Endothelial cell of umbilical vein (primary cell): ENCODE measurements at places on chromosomes 1 and 21. TPM values are rescaled to one million over a fixed set of nuclear protein-coding genes. Genes with fewer than 3 reads are reported as not detected.

Gene EDN2
- total RNA-seq = not detected in 2 replicates

Gene LCE3E
- not detected in 2 replicates for total RNA-seq

Gene CHI3L1
- total RNA-seq = not detected in 2 replicates

Gene DCST1
- not detected in 2 replicates for total RNA-seq

Gene MAP3K21
- 0.74 and 0.95 TPM in 2 replicates for total RNA-seq

Gene SYT14
- 0.18 and 0.30 TPM in 2 replicates for total RNA-seq

Gene SPRR1B
- not detected in 2 replicates for total RNA-seq

- no peaks in the 10 kb centered on the region for H3K36me3 ChIP-seq
- no peak overlapping the region for H3K27ac ChIP-seq
- H3K4me1 ChIP-seq = no peaks in the 10 kb centered on the region
Observed at GRCh38 chr1:225319871-225320270, 108.0 kb downstream of the LBR start.

DNA sequence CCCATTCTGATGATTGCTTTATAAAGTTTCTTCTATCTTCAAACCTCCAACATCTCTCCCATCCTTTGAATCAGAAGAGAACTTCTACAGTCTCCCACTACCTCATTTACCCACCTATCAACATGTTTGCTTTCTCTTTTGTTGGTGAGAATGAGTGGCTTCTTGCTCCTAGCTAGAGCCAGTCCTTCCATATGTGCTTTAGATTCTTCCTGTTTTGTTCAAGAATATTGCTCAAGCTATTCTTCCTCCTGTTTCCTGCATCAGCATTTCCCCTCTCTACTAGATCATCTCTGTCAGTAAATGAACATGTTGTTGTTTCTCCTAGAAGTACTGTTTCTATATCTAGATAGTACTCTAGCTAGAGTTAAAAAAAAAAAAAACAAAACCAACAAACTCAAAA, 6.3 kb downstream of the ATF6 start:
- DNase-seq = peak; percentile 73
- no peaks in the 10 kb centered on the region for H3K36me3 ChIP-seq
- H3K4me1 ChIP-seq = peaks cover 43% of the 10 kb centered on the region
- no peak overlapping the region for H3K27ac ChIP-seq

- no peaks in the 10 kb centered on the region for H3K27me3 ChIP-seq
- H3K27ac ChIP-seq = peak overlapping the region; percentile 81
- H3K4me3 ChIP-seq = no peak overlapping the region
- peaks cover 12% of the 10 kb centered on the region for H3K36me3 ChIP-seq
Observed at GRCh38 chr1:151311589-151312331, 15.5 kb downstream of the PI4KB start.

GRCh38 chr1:50060279-50060678, 36.5 kb upstream of the AGBL4 start:
- H3K4me1 ChIP-seq = no peaks in the 10 kb centered on the region
- no peaks in the 10 kb centered on the region for H3K27me3 ChIP-seq
- no peak overlapping the region for H3K4me3 ChIP-seq
- no peak for DNase-seq

DNA sequence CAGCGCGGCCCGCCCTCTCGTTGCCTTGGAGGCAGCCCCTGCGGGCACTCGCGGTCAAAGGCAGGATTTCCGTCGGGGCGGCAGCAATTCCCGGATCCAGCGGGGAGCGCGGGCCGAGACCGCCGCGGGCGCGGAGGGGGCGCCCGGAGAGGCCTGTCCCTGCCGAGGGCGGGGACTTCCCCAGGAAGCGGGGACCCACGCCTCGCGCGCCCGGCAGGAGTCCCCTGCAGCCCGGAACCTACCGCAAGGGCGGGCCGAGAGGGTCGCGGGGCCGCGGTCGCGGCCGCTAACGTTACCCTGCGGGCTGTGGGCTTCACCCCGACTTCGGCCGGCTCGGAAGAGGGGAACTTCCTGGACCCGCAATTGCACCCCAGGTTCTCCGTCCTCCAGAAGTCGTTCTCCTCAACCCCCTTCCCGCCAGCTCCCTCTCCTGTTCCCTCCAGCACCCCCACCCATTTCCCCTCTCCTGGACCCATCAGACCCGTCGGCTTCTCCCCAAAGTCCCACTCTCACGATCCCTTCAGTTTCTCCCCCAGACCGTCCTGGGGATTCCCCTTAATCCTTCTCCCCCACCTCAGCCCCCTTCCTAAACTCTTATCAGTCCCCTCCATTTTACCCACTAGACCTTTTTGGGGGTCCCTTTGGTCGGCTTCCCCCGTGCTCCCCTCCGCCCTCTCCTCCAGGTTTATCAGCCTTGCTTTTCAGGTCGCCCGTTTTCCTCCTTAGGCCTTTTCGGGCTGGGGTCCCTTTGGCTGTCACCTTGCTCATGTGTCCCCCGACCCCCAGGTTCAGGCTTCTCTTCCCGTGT, 604 bp downstream of the FGR start:
- H3K36me3 ChIP-seq = no peaks in the 10 kb centered on the region
- no peak overlapping the region for H3K27ac ChIP-seq
- peak; percentile 33 for DNase-seq
- H3K4me3 ChIP-seq = peak overlapping the region; percentile 37

DNA sequence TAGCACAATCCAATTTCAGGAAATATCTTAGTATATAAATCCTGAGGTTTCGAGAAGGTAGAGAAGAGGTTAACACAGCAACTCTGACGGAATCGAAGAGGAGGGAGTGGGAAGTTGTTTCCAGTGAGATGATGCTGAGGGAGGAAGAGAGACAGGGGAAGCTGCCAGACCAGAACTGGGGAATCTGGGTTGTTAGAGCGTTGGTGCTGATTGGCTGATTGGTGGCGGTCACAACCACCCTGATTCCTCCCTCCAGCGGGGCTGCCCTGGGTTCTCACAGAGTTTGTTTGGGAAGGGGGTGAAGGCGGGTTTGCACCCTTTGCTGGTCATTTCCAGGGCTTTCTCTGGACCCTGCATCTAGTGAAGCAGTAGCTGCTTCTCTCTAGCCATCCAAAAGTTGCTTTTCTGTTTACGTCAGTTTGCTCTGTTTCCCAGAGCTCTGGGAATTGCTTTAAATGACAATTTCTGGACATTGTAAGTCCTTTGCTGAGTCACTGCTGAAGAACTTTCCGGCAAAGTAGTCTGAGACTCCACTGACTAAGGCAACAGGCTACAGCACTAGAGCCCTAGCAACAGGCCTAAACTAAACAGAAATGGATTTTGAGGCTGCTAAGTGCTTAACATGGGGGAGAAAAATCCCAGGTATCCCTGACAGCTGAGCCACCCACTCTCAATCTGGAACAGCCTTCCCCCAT, 90.1 kb downstream of the TENT5C start:
- no peaks in the 10 kb centered on the region for H3K4me1 ChIP-seq
- no peak overlapping the region for H3K4me3 ChIP-seq
- DNase-seq = peak; percentile 42
- H3K27me3 ChIP-seq = peaks cover 6% of the 10 kb centered on the region
- H3K27ac ChIP-seq = peak overlapping the region; percentile 2

- no peaks in the 10 kb centered on the region for H3K36me3 ChIP-seq
- no peak for DNase-seq
- no peaks in the 10 kb centered on the region for H3K27me3 ChIP-seq
- H3K4me1 ChIP-seq = peaks cover 6% of the 10 kb centered on the region
Observed at GRCh38 chr1:89959719-89960118, 35.2 kb upstream of the ZNF326 start.

DNA sequence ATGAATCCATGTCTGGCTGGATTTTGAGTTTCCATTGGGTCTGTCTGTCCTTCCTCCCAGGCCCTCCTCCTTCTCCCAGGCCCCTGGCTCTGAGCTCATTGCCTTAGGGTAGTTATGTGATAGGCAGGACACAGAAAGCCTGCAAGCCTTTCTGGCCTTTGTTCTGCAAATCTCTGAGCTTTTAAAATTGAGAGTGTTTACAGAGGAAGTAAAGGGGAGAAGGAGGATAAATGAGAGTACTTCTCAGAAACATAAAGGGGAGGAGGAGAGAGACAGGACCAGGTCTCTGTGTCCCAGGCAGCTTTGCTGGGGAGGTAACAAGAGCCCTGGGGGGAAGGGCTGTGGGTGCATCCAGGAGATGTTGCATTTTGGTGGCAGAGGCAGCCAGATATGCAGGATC, 126.7 kb downstream of the FOXD2 start:
- peaks cover 2% of the 10 kb centered on the region for H3K27me3 ChIP-seq
- no peak overlapping the region for H3K27ac ChIP-seq
- no peaks in the 10 kb centered on the region for H3K36me3 ChIP-seq
- DNase-seq = no peak
- no peak overlapping the region for H3K4me3 ChIP-seq
- peaks cover 12% of the 10 kb centered on the region for H3K4me1 ChIP-seq

DNA sequence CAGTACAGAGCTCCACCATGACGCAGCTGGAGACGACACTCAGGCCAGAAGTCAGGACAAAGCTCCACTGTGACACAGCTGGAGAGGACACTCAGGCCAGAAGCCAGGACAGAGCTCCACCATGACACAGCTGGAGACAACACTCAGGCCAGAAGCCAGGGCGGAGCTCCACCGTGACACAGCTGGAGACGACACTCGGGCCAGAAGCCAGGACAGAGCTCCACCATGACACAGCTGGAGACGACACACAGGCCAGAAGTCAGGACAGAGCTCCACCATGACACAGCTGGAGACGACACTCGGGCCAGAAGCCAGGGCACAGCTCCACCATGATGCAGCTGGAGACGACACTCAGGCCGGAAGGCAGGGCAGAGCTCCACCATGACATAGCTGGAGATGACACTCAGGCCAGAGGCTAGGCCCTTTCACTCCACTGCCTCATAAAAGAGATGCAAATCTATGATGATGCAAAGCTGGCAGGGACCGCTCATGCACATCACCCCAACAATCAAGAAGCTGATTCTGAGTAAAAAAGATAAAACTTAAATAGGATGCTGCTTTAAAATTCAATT, 13.6 kb upstream of the OR2B11 start:
- H3K27ac ChIP-seq = no peak overlapping the region
- no peak for DNase-seq
- no peak overlapping the region for H3K4me3 ChIP-seq
- no peaks in the 10 kb centered on the region for H3K27me3 ChIP-seq

- no peak overlapping the region for H3K4me3 ChIP-seq
- no peak overlapping the region for H3K27ac ChIP-seq
- H3K27me3 ChIP-seq = no peaks in the 10 kb centered on the region
- no peaks in the 10 kb centered on the region for H3K4me1 ChIP-seq
- no peaks in the 10 kb centered on the region for H3K36me3 ChIP-seq
Observed at GRCh38 chr1:30418061-30418938, 305.1 kb downstream of the MATN1 start.

- H3K27me3 ChIP-seq = peaks cover 27% of the 10 kb centered on the region
- no peaks in the 10 kb centered on the region for H3K36me3 ChIP-seq
- no peak overlapping the region for H3K4me3 ChIP-seq
- DNase-seq = no peak
Observed at GRCh38 chr1:6180707-6181311, 688 bp upstream of the CHD5 start.

GRCh38 chr1:67710417-67710816, 25.4 kb downstream of the GADD45A start:
- H3K27ac ChIP-seq = peak overlapping the region; percentile 74
- no peaks in the 10 kb centered on the region for H3K27me3 ChIP-seq

- H3K4me3 ChIP-seq = no peak overlapping the region
- no peaks in the 10 kb centered on the region for H3K4me1 ChIP-seq
- peaks cover 2% of the 10 kb centered on the region for H3K27me3 ChIP-seq
Observed at GRCh38 chr1:205382561-205382960, 25.8 kb upstream of the KLHDC8A start.

- H3K36me3 ChIP-seq = no peaks in the 10 kb centered on the region
- H3K27ac ChIP-seq = no peak overlapping the region
- H3K27me3 ChIP-seq = no peaks in the 10 kb centered on the region
- no peaks in the 10 kb centered on the region for H3K4me1 ChIP-seq
- no peak overlapping the region for H3K4me3 ChIP-seq
Observed at GRCh38 chr1:182331387-182331786, 60.2 kb downstream of the GLUL start.

GRCh38 chr1:209072481-209072880, 511.0 kb upstream of the CAMK1G start:
- no peak for DNase-seq
- H3K27ac ChIP-seq = no peak overlapping the region
- H3K36me3 ChIP-seq = no peaks in the 10 kb centered on the region

- H3K4me3 ChIP-seq = no peak overlapping the region
- DNase-seq = peak; percentile 56
- H3K27me3 ChIP-seq = no peaks in the 10 kb centered on the region
- no peaks in the 10 kb centered on the region for H3K4me1 ChIP-seq
- no peak overlapping the region for H3K27ac ChIP-seq
Observed at GRCh38 chr1:111227851-111228747, 586 bp downstream of the CHI3L2 start.

DNA sequence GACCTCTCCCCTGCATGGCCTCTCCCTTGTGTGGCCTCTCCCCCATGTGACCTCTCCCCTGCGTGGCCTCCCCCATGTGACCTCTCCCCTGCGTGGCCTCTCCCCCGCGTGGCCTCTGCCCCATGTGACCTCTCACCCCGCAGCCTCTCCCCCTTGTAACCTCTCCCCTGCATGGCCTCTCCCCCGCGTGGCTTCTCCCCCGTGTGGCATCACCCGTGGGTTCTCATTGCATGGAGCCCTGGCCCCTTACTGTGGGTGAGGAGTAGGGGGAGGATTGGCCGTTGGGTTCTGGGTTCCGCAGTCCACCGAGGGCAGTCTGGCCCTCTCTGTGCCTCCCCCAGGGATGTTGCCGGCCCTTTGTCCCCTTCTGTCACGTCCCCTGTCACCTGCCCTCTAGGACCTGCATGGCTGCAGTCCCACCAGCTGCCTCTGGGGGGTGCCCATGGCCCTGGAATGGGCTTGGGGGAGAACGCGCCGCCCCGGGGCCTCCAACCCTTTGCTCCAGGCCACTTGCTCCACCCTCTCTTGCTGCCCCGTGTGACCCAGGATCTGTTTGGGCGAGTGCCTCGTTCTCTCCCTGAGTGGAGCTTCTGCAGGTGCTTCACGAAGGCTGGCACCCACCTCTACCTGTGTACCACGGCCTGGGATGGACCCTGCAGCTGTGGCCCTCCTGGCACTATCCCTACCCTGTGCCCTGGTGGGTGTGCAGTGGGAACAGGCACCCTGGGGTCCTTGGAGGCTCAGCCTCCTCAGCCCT, 21.3 kb downstream of the RRP1 start:
- DNase-seq = peak; percentile 56
- no peak overlapping the region for H3K4me3 ChIP-seq
- H3K36me3 ChIP-seq = no peaks in the 10 kb centered on the region
- no peak overlapping the region for H3K27ac ChIP-seq

GRCh38 chr1:222187566-222188332, 360.2 kb downstream of the HHIPL2 start:
- no peak for DNase-seq
- no peaks in the 10 kb centered on the region for H3K36me3 ChIP-seq
- no peaks in the 10 kb centered on the region for H3K4me1 ChIP-seq
- H3K4me3 ChIP-seq = no peak overlapping the region
